ENCODE measurements at places on chromosomes 4 and X.

- DNase-seq = no peak
Measured at GRCh38 chr4:38774181-38774955, 8.4 kb downstream of the TLR10 start.

DNA sequence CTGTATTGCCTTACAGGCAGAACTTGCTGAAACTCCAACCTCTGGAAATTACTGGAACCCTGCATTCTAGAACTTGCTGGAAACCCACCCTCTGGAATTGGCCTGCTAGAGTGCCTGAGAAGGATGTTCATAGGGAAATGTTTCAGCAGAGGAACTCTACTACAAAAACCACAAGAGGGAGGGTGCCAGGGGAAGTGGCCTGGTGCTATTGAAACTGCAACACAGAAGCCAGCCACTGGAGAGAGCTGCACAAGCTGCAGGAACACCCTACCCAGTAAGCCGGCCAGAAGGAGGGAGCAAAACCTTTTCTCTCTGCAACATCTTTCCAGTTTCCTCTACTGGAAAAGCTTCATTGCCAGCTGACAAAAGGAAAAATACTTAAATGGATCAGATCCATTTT is 2.5 kb upstream of the BRWD3 start:
- DNase-seq = peak; percentile 49

- no peak for DNase-seq
Measured at GRCh38 chr4:40908297-40908696, 158.5 kb downstream of the NSUN7 start.

GRCh38 chr4:186887291-186887700 is 163.6 kb upstream of the FAT1 start:
- DNase-seq = no peak

GRCh38 chrX:29044423-29045184 is 457.4 kb downstream of the IL1RAPL1 start:
- no peak for DNase-seq

GRCh38 chrX:150775569-150776350 is 82.6 kb downstream of the MTMR1 start:
- no peak for DNase-seq

DNA sequence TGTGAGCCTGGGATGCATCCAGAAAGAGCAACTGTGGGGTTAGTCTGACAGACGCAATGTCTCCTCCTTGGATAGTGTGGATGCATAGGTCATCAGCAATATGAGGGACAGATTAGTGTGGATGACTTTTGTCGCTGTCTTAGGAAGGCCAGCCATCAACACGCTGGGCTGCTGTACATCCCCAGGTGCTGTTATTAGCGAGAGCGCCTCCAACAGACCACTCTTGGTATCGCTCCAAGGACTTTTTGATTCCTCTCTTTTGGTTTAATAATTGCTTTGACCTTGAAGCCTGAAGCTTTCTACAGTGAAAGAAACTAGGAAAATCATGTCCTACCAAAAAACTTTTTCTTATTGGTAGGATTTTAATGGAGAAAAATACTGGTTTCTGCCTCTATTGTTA is 76.7 kb downstream of the TMEM131L start:
- no peak for DNase-seq

GRCh38 chrX:134749706-134750445 is 91.6 kb upstream of the PLAC1 start:
- DNase-seq = no peak

- DNase-seq = no peak
Measured at GRCh38 chr4:81965454-81965853, 408.3 kb downstream of the HNRNPD start.

GRCh38 chrX:8914681-8915080 is 113.5 kb upstream of the FAM9A start:
- no peak for DNase-seq

GRCh38 chr4:138409670-138410069 is 167.5 kb upstream of the SLC7A11 start:
- DNase-seq = no peak

DNA sequence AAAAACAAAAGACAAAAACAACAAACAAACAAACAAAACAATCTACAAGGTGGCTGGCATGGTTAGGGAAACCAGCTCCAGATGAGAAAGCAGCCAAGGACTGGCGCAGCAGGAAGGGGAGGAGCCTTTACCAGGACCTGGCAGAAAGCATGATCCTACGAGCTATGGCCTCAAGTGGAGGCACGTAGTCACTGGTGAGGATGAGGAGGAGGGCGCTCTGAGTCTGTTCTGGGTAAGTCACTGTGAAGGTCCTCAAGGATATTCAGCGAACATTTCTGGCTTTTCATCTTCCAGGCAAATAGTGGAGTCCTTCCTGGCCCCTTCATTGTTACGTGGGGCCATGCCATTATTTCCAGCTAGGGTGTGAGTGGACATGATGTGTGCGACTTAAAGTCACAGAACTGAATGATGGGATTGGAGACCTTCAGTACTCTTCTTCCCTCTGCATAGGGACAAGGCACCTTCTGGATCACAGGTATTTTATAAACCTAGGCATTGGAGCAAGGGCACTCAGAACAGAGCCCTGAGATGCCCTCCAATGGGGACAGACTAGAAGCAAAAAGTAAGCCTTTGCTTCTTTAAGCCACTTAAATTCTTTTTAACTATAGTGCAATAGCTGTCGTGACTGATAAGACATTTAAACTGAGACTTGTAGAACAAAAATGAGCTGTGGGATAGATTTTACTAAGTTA is 771.3 kb downstream of the RAB28 start:
- no peak for DNase-seq

DNA sequence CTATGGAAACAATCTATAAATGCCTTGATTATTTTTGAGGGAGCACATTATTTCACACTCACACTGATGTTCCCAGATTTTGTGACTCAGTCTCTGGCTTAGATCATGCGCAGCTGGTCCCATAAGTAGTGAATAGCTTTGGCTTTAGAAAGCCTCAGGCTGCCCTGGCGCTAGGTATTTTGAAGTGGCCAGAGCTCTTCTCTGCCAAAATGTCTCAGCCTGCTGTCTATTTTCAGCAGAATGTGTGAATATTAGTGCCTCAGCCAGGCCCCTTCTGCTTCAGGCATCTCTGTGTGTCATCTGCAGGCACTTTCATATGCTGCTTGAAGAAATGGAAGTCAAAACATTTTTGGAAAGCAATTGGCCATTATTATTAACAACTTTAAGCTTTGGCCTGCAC is 931.0 kb upstream of the INTU start:
- DNase-seq = no peak

GRCh38 chr4:159284733-159285132 is 181.9 kb downstream of the RAPGEF2 start:
- no peak for DNase-seq

DNA sequence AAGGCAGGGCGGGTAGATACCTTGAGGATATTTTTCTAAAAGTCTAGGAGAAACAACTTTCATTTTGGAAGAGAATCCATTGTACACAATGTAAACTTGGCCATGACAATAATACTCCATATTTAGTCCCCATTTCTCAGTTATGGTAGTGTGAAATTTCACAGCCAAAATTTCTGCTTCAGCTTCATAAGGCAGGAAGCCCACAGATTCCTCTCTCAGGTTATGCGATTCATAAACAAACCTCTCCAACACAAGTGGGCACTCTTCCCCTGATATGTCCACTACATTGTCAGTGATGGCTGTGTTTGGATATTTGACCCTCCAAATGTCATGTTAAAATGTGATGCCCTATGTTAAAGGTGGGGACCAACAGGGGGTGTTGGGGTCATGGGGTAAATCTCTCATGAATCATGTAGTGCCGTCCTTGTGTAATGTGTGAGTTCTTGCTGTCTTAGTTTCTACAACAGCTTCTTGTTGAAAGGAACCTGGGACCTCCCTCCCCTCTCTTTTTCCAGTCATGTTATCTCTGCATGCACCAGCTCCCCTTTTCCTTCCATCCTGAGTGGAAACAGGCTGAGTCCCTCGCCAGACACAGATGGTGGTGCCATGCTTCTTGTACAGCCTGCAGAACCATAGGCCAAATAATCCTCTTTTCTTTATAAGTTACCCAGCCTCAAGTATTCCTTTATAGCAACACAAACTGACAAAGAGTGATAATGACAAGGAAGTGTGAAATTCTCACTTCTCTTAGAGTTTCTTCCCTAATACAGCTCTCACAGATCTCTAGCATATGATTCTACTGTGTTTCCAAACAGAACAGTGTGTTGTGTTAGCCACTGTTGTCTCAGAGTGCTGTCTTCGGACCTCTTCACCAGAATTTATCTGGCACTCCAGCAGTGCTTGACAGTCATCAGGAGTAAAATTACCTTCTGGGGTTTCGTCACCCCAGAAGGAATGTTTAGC is 598.4 kb upstream of the GNPDA2 start:
- no peak for DNase-seq

GRCh38 chr4:80434238-80434637 is 98.7 kb downstream of the CFAP299 start:
- no peak for DNase-seq

GRCh38 chrX:33188286-33188685 is 23.1 kb downstream of the DMD start:
- no peak for DNase-seq

DNA sequence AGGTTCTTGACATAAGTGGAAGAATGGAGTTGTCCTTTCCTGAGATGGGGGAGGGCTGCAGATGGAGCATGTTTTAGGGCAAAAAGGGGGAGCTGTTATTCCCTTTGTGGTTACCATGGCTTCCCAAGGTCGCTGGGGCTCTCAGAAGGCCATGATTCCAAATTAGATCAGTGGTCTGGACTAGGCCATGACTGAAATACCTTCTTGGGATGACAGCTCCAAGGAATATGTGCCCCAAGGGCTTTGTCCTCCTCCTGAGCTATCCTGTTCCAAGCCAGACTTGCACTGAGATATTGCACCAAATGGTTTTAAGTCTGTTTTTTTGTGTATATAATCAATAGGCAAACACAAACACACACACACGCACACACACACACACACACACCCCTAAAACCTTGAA is 3.0 kb upstream of the RBPJ start:
- no peak for DNase-seq

- DNase-seq = peak; percentile 14
Measured at GRCh38 chrX:107978707-107979307, 3.4 kb downstream of the TEX13B start.

- DNase-seq = no peak
Measured at GRCh38 chr4:71520308-71520707, 181.5 kb downstream of the SLC4A4 start.

DNA sequence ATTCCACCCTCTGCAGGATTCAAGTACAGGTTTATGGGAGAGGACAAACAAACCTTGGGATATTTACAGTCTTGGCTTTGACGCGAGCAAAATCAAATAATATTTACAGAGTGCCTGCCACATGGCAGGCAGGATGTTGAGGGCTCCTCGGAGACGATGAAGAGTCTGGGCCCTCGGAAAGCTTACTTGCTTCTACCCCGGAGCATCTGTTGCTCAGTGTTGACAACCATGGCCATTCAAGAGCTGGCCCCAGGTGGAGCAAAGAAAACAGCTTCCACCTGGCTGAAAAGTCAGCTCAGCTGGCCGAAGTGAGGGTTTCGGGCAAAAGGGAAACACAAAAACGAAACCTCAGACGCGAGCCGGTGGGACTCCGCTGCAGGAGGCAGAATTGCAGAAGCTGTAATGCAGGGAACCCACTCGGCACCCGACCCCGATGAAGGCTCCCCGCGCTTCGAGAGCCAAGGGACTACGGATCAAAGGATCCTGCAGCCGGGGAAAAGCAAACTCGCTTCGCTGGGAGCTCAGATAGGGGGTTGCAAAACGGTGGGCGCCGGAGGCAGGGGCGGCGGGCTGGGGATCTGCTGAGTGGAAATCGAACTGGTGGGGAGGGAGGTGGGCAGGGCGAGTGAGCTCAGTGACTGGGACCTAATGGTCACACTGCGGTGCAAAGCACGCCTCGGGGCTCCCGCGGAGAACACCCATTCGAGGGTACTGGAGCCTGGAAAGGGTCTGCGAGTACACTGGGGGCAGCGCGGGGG is 805 bp downstream of the ATP8A1 start:
- no peak for DNase-seq

DNA sequence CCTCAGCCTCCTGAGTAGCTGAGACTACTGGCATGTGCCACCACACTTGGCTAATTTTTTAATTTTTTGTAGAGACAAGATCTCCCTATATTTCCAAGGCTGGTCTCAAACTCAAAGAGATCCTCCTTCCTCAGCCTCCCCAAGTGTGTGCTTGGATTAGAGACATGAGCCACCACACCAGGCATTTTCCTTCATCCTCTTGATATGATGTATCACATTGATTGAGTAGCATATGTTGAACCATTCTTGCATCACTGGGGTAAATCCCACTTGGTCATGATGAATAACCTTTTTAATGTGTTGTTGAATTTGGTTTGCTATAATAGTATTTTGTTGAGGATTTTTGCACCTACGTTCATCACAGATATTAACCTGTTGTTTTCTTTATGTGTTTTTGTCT is 24.2 kb upstream of the PPM1K start:
- DNase-seq = no peak

GRCh38 chrX:152904151-152905080 is 6.5 kb downstream of the ZNF185 start:
- peak; percentile 33 for DNase-seq

DNA sequence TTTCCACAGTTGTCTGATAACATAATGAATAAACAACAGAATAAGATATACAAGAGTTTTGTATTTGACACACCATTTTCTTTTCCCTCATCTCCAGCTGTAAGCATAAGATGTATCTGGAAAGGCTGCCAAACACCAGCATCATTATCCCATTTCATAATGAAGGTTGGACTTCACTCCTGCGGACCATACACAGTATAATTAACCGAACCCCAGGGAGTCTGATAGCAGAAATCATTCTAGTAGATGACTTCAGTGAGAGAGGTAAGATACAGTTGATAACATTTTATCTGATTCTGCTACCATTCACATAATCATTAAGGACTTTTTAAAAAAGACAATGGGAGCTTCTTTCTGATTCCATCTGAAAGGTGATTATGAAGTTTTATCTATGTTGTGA is 535.2 kb downstream of the GALNTL6 start:
- DNase-seq = no peak

- no peak for DNase-seq
Measured at GRCh38 chr4:119207051-119207450, 5.5 kb upstream of the USP53 start.

- DNase-seq = no peak
Measured at GRCh38 chrX:46961574-46962283, 49.5 kb downstream of the JADE3 start.

- DNase-seq = no peak
Measured at GRCh38 chr4:37562592-37562991, 123.6 kb downstream of the RELL1 start.

DNA sequence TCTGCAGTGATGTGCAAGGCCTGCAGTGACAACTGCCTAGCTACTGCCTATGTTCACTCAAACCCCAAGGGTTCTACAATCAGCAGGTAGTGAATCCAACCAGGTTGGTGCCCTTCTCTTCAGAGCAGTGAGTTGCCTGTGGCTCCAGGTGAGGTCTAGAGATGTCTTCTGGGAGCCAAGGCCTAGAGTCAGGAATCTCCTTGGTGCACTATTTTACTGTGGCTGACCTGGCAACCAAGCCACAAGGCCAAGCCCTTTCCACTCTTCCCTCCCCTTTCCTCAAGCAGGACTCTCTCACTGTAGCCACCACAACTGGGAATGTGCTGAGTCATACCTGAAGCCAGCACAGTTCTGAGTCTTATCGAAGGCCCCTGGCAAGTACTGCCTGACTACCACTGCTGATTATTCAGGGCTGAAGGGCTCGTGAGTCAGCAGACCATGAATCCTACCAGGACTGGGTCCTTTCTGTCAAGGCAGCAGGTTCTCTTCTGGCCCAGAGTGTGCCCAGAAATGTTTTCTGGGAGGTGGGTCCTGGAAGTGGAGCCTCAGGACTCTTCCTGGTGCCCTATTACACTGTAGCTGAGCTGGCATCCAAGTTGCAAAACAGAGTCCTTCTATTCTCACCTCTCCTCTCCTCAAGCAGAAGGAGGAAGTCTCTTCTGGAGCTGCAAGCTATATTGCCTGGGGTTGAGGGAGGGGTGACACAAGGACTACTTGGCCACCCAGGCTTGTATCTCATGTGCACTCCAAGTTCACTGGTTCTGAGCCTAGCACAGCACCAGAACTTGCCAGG is 111.6 kb downstream of the BTC start:
- no peak for DNase-seq

All from activated CD4-positive, alpha-beta T cell treated with anti-CD3 and anti-CD28 coated beads, Interleukin-2, Interleukin-4, amounts not matched to agents 100 ng/mL and 50 ng/mL, durations not matched to agents 16 hours and 8 hours (primary cell).